NCI-H460 (cell line): ENCODE measurements at places on chromosomes 5 and 9.

GRCh38 chr5:59371525-59372127, 521.9 kb downstream of the PDE4D start:
- DNase-seq, result no peak

DNA sequence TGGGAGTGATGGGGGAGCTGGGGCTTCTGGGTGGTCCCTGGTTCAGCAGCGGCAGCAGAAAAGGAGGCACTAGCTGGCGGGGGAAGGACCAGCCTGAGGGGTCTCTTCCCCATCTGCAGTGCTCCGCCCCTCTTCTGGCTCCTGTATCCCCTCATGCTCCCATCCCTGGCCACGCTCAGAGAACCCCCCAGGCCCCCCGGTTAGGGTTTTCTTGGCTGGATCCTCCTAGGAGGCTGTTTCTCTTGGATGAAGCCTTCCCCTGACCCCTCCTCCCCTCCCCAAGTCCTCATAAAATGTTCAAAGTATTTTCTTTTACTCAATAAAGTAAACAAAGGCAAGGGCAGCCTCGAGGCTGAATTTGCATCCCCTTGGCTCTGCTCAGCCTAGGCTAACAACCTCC, 60.8 kb downstream of the FGF18 start:
- DNase-seq, result no peak

DNA sequence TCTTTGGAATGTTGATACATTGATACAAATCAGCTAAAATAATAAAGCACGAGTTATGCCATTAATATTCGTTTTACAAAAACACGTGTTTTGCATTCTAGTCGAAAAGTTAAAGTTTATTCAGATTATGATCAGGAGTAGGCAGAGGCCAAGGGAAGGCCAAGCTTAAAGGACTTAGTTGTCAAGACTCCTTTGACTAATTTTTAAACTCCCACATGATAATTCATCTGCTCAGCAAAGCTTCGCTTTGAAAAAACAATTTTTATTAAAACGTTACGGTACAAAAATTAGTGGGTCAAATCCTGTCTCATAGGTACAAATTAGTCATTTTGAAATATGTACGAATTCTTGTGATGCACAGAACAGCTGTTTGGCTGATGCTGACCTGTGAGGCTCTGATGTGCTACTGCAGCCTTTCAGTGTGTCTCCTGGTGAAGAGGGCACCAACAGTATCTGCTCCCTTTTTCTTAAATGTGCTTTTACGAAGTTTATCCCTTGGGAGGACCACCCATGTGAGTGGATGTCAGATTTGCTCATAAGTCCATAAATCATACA, 23.0 kb upstream of the NR3C1 start:
- DNase-seq, result no peak

GRCh38 chr5:151569132-151570046, 21.7 kb downstream of the FAT2 start:
- no peak for DNase-seq

DNA sequence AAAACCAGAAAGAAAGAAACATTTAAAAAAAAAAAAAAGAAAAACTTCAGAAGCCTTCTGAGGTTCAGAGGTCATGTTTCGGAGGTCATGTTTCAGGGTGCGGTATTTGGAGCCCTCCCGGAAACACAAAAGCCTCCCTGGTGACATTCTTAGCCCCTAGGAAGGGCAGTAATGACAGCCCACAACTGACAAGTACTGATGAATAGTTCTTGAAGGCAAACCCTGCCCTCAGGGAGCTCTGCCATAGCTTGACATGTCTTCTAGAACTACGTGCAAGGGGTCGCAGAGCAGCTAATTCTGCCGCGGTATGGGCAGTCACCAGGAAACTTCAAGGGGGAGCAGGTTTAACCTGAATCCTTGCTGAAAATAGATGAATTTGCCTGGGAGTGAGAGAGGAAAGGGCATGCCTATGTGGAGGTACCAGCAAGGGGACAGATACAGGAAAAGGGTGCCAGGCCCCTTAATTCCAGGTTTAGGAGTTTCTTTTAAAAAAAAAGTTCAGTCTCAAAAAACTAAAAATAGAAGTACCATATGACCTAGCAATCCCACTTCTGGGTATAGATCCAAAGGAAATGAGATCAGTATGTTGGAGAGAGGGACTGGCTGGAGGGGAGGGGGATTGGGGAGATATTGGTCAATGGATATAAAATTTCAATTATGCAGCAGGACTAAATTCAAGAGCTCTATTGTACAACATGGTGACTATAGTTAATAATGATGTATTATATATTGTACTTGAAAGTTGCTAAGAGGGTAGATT, 98.4 kb downstream of the C9orf152 start:
- no peak for DNase-seq

- DNase-seq, result peak; percentile 6
Measured at GRCh38 chr5:74212336-74212735, 428.2 kb downstream of the ENC1 start.

GRCh38 chr9:83208065-83208850, 145.3 kb upstream of the RASEF start:
- no peak for DNase-seq

GRCh38 chr5:152689250-152689711, 284.2 kb upstream of the NMUR2 start:
- no peak for DNase-seq

DNA sequence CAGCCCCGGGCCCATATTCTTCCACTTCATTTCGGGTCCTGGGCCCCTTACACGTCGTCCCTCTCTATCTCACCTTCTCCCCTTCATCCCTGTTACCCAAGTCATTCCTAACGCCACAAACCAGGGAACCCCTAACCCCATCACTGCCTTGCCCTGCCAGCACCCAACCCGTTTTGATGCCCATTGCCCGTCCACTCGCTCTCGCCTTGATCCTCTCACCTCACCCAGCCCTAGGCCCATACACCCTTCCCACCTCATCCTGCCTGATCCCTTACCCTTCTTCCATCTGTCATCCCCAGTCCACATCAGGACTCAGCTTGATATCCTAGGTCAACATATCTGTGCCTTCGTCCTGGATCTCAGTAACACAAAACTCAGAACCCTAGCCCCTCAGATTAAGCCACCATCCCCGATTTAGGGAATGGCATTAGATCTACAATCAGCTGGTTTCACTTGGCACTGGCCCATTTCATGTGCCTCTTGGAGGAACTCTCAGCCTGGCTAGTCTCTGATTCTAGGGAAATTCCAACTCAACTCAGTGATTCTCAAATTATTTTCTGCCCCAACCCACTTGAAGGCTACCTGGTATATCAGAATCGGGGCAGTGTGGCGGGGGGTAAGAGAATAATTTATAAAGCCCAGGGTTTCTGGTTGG, 489 bp downstream of the CHMP5 start:
- no peak for DNase-seq

- peak; percentile 42 for DNase-seq
Measured at GRCh38 chr9:124342776-124343485, 72.3 kb downstream of the PSMB7 start.

DNA sequence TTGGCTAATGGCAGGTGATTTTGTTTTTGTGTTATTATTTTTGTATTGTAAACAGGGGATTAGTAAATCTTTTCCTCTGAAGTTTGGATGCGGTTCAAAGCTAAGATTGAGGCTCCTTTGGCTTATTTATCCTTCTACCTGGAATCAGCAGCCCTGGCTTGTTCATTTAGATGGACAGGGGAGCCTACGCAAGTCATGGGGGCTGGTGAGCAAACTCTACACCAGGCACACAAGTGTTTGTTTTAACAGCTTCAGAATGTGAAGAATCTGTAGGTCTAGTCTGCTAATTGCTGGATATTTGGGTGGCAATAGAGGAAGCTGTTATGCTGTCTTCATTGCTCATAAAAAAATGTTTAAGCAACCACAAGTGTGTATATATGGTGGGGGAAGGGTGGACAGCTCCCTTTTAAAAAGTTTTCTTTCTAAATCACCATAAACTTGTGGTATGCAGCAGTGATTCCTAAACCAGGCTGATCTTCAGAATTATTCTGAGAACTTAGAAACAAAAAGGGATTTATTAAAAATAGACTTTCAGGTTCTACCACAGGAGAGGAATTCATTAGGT, 20.7 kb downstream of the ZNF462 start:
- no peak for DNase-seq

DNA sequence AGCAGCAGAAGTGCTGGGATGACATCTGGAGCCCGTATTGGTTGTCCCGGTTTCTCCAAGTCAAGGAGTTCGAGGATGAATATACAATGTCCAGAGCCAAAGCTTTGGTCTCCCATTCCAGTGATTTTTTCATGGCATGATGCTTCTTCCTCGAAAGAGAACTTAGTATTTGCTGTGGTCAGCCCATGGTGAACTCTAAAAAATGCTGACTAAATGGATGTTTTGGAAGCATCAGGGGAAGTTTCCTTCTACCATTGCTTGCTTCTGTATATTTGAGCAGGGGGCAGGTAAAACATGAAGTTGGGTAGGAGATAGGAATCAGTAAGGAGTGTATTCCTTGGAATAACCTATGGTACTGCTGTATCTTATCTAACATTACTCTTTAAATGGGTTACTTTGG, 8.6 kb downstream of the TTC23L start:
- DNase-seq, result no peak

- no peak for DNase-seq
Measured at GRCh38 chr9:94199776-94200175, 59.3 kb upstream of the ZNF169 start.

- DNase-seq, result no peak
Measured at GRCh38 chr5:95424526-95424925, 33.4 kb downstream of the FAM81B start.

DNA sequence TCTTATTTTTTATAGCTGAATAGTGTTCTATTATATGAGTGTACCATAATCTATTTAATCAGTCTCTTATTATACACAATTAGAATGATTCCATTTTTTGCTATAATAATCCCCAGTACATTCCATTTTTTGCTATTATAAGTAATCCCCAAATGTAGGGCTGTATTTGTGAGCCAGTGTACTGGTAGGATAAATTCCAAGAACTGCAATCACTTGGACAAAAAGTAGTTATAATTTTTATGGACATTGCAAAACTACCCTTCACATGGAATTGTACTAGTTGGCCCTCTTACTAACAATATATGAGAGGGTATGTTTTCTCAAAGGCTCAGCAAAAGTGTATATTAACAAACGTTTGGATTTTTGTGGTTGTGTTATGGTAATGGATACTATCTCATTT, 481.7 kb upstream of the CLINT1 start:
- no peak for DNase-seq

DNA sequence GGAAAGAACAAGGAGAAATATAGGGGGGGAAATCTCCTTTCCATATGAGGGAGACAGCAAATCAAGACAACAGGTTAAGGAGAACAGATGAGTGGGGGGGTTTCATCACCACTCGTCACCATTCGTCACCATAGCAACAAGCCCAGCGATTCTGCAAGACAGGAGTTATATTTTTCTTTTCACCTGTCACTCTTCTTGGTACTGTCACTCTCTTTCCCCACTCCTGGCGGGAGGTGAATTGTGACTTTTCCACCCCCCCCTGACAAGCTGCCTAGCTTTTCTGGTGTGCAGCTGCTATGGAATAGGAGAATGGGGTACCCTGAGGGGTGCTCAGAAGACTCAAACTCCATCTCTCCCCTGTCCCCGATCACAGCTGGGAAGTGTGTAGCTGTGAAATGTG, 239.9 kb downstream of the FAM114A2 start:
- DNase-seq, result no peak

DNA sequence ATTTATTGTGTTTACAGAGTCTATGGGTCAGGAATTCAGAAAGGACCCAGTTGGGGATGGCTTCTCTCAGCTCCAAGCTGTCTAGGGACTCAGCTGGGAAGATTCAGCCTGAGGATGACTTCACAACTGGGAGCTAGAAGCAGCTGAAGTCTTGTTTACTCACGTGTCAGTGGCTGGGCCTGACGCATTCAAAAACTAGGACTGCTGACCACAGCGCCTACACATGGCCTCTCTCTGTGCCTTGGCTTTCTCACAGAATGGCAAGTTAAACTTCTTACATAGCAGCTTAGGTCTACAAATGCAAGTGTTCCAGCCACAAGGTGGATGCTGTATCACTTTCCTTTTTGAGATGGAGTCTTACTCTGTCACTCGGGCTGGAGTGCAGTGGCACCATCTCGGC, 16.3 kb upstream of the PPP2CA start:
- no peak for DNase-seq

- no peak for DNase-seq
Measured at GRCh38 chr5:146873186-146873917, 5.2 kb downstream of the PPP2R2B start.

DNA sequence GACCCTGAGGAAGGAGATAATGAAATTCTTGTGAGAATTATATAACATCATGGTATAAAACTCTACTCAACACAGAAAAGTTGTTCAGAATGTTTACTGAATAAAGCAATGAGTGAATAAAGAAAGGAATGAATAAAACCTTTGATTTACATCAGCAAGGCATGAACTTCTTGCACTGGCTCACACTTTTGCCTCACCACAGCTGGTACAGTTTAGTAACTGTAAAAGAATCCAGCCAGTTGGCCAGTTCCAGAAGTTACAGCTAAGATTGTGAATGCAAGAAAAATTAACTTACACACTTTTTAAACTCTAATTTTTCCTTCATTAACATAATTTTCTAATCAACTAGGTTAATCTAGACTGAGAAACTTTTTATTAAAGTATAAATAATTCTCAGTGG, 490.9 kb downstream of the NFIB start:
- DNase-seq, result no peak

DNA sequence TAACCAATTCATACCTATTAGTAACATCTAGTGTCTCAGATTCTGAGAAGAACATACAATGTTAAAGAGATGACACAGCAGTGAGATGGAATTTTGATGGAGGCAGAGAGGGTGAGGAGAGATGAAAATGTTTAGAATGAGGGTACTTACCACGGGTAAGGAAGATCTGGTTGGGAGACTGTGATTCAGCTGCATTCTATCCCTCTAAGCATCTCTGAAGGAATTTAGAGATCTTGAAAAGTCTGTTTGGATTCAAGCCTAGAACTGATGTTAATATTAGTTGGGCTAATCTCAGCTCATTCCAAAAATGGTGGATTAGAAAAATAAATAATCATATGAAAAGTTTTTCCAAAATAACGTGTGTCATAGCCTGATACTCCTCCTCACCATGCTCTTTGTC, 191.5 kb upstream of the CLINT1 start:
- no peak for DNase-seq

GRCh38 chr5:10192309-10192708, 57.4 kb downstream of the ATPSCKMT start:
- no peak for DNase-seq

- DNase-seq, result no peak
Measured at GRCh38 chr5:186091-187041, 4.9 kb upstream of the LRRC14B start.

DNA sequence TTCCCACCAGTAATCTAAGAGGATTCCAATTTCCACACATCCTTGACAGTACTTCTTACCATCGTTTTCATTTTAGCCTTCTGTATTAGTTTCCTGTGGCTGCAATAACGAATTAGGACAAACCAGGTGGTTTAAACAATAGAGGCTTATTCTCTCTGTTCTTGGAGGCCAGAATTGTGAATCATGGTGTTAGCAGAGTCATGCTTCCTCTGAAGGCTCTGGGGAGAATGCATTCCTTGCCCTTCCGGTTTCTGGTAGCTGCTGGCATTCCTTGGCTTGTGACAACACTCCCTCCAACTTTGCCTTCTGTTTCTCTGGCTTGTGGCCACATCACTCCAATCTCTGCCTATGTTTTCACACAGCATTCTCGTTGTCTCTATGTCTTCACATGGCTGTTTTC, 23.5 kb downstream of the RIGI start:
- DNase-seq, result peak; percentile 63

- DNase-seq, result no peak
Measured at GRCh38 chr9:133976191-133976861, 15.8 kb downstream of the VAV2 start.
